Thoracic aorta (tissue), 2 donors: ENCODE measurements at places on chromosomes 5 and 9.

DNA sequence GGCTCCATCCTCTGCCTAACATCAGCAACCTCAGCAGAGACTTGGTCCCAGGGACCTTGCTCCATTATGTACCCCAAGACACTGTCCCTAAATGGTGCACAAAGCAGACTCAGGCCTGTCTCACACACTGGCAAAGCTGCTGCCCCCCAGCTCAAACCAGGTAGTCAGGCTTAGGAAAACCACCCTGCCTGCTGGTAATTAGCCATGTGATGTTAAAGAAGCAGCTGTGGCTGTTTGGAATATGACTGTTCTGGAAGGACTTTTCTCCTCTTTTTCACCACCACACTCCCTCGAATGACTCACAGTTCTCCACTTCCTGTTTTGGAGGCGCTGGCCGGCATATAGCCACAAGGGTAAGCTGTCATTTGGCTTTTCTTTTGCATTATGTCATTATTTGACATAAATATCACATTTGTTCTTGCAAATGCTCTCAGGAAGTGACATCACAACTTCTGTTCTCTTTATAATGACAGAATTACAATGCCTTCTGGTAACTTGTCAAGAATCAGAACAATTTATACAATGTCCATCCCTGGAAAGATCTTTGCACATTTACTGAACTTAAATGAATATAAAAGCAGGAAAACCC, 113.9 kb downstream of the SUSD1 start:
- peak; percentile 53 for DNase-seq

DNA sequence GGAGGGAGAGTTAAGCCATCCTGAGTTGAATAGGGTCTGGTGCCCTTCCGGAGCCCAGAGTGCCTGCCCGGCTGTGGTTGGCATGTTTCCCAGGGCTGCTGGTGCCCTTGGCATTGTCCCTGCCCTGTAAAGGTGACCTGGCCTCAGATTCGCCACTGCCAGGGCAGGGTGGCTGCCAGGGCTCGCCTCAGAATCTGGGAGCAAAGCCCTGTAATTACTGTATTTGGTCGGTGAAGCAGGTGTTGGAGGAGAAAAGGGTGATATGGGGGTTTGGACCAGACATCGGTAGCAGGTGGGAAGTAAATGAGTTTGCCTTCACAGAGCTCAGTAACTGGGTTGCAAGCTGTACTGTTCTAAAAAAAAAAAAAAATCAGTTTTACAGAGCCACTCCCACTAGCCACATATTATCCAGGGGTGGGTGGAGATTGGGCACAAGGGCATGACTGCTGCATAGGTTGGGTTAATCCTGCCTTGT, 47.6 kb downstream of the RGS3 start:
- DNase-seq, result no peak

- no peak for DNase-seq
Observed at GRCh38 chr9:1598270-1598669, 416.9 kb upstream of the SMARCA2 start.

DNA sequence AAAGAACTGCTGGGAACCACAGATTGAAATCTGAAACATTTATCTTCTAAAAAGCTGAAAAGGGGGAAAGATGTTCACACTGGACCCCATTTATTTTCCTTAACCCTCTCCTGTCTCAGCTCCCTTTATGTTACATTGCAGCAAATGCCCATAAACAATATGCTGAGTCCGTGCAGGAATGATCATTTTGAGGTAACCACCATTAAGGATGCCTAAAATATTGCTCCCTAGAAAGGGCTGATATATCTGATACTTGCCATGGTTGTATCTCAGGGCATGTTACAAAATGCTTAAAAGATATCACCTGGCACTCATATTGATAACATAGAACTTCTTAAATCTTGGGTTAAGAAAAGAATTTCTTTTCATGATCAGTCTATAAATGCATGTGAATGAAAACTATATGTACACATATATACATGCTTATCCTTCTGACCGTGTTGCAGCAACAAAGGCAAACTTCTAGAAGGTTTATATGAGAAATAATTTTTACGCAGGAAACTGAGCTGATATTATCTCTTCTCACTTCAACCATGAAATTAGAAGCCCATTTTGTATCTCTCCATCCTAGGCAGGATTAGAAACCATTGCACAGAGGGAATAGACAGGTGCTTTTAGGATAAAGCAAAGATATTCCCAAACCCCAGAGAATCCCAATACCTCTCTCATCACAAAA, 362.7 kb upstream of the SLC30A5 start:
- DNase-seq, result no peak

- no peak for DNase-seq
Observed at GRCh38 chr5:135714126-135714894, 120.2 kb upstream of the SLC25A48 start.

- no peak for DNase-seq
Observed at GRCh38 chr9:128091144-128091543, 23.1 kb downstream of the SLC25A25 start.

GRCh38 chr5:1447671-1448361, 2.6 kb upstream of the SLC6A3 start:
- no peak for DNase-seq

GRCh38 chr9:22976454-22976853, 529.8 kb downstream of the DMRTA1 start:
- no peak for DNase-seq

DNA sequence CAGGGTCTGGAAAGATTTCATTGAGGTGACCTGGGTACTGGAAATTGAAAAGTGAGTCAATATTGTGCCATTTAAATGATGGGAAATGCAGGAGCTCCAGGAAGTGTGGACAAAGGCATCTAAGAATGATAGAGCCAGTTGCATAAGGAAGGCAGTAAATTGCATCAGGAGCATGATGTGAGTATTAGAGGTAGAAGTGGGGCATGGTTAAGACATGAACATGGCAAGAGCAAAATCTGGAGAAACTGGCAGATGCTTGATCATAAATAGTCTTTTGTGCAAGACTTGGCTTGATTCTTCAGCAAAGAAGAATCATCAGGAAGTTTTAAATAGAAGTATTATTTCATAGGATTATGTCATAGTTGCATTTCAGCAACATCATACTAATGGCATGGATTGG, 157.4 kb upstream of the PUM3 start:
- DNase-seq, result no peak

DNA sequence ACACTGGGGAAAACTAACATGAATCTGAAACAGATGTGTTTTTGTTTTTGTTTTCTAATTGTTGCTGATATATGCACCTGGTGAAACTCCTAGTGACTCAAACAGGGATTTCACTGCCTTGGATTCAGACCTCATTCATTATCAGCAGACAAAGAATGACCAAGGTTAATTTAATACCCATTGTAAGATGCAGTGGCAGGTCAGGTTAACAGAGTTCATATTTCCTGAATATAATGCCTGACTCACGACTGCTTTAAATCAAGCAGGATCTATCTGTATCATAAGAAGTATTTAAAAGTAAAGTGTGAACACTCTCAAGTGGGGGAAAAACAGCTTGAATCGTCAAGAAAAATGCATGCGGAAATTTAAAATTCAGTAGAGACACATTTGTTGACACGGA, 5.5 kb downstream of the JAKMIP2 start:
- DNase-seq, result no peak

GRCh38 chr5:113067635-113068344, 91.2 kb downstream of the DCP2 start:
- DNase-seq, result no peak

GRCh38 chr5:171688696-171689495, 96.7 kb upstream of the SMIM23 start:
- no peak for DNase-seq

- no peak for DNase-seq
Observed at GRCh38 chr9:123232332-123232731, 36.1 kb downstream of the STRBP start.

- DNase-seq, result no peak
Observed at GRCh38 chr5:119063579-119064379, 7.1 kb upstream of the DMXL1 start.

GRCh38 chr5:76521240-76521758, 101.9 kb downstream of the F2RL2 start:
- DNase-seq, result no peak

- no peak for DNase-seq
Observed at GRCh38 chr5:131394128-131394527, 130.3 kb downstream of the CDC42SE2 start.

GRCh38 chr9:120210274-120210673, 369.7 kb downstream of the CDK5RAP2 start:
- no peak for DNase-seq

DNA sequence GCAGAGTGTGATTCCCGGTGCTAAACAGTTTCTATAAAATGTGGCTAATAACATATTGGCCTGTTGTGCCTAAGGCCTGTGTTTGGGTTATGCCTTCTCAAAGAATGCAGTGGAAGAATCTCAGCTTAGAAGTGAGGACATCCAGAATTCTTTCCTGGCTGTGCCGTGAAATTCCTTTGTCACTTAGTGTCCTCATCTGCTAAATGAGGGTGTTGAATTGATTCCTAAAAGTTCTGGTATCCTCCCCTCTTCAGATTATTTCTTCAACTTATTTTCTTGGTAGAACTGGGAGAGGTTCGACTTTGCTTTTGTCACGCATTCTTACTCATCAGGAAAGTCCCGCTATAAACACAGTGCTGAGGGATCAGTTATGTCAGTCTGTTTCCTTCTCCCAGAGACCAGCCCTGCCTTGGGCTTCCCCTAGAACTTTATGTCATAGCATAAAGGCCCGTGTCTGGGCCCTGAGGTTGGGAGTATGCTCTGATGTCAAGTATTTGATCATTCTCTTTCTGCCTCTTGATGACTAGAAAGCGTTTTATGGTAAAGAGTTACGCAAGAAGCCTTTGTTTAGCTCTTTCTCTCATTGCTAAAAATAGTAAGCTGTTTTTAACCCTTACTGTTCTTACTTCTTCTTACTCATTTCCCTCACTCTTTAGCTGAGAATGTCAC, 29.5 kb downstream of the MTAP start:
- DNase-seq, result no peak

GRCh38 chr9:36858805-36859375, 175.2 kb downstream of the PAX5 start:
- no peak for DNase-seq

- DNase-seq, result no peak
Observed at GRCh38 chr9:99029083-99029645, 75.7 kb upstream of the TGFBR1 start.

- no peak for DNase-seq
Observed at GRCh38 chr9:68947842-68948569, 65.9 kb downstream of the PRKACG start.

GRCh38 chr9:93891050-93891449, 64.1 kb downstream of the BARX1 start:
- DNase-seq, result no peak

DNA sequence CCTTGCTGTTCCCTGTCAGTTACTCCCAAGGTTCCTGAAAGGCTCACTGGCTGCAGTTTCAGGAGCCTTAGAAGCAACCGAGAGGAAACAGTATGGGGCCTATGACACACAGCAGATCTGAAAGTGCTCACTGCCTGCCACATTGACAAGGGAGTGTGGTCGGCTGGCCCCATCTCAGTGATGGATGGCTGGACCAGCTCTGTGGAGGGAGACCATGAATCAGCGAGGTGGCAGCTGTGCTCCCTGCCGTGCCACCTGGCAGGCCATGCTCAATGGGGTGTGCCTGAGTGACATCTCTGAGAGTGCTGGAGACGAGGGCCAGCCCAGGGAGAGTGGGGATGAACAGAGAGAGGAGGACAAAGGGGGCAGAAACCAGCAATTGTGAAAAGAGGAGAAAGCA, 49.1 kb downstream of the DOCK2 start:
- DNase-seq, result no peak

- DNase-seq, result no peak
Observed at GRCh38 chr5:8360012-8360411, 491.1 kb downstream of the MTRR start.

GRCh38 chr5:160452036-160452435, 30.4 kb downstream of the PTTG1 start:
- DNase-seq, result no peak

GRCh38 chr5:148843510-148844318, 17.3 kb downstream of the ADRB2 start:
- no peak for DNase-seq

- DNase-seq, result no peak
Observed at GRCh38 chr5:134468921-134469400, 56.5 kb upstream of the JADE2 start.
